ENCODE measurements at places on chromosomes 13 and 19.

DNA sequence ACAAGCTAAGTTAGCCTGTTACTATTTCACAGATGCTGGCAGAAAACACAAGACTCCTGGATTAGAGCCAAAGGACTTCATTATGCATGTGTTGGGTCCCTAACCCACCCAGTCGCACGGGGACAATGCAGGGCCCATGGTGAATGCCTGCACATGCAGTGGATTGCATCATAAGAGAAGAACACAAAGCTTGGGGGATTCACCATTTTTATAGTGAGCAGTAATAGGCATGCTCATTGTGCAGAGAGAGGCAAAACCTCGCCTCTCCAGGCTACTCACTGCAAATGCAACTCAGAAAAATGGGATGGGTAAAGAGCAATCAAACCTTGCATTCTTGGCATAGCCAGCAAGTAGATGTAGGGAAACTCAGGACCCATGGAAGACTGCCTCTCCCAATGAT is 115.8 kb downstream of the DIAPH3 start:
- DNase-seq, result no peak

GRCh38 chr19:13842291-13843103 is 34.4 kb upstream of the NANOS3 start:
- no peak for DNase-seq

GRCh38 chr19:2123682-2124387 is 27.1 kb downstream of the IZUMO4 start:
- DNase-seq, result no peak

DNA sequence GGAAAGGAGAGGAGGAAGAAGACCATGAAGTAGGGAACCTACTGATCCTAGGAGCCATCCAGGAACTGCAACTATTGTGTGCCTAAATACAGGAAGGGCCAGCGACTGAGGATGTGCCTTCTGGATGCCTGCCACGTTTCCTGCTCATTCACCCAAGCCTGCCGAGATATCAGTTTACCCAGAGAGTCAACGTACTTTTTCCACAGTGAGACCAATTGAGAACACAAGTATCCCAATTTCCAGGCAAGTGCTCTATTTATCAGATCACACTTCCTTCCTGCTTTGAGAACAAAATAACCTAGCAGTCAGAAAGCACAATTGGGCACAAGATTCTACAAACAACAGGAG is 122.4 kb downstream of the AKAP11 start:
- no peak for DNase-seq

DNA sequence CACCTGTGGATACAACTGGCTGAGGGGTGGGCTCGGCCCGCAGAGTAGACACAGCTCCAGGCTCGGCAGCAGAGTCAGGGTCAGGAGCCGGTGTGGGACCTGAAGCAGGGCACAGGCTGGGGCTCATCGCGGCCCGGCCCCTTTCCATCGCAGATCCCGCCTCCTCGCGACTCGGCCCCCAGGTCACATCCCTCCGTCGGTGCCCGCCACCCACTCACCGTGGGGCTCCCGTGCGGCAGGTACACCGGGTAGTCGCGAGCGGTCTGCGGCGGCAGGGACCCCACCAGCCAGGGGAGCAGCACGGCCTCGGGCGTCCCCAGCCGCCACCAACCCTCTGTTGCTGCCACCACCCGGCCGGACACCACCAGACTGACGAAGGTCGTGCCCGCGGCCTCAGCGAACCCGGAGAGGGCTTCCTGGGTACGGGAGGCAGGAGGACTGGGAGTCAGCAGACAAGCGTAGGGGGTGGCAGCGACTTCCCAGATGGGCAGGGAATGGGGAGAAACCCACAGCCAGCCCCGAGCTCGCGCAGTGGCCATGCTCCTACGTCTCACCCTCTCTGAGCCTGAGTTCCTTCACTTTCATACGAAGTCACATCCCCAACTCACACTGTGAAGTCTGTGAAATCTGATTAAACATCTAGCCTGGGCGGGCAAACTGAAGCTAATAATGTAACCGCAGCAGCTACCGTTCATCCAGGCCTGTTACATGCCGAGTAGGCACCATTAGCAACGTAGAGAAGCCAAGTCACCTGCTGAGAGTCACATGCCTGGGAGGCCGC is 3.7 kb downstream of the FUZ start:
- DNase-seq, result no peak

GRCh38 chr19:12692960-12693359 is 3.5 kb downstream of the FBXW9 start:
- DNase-seq, result no peak

DNA sequence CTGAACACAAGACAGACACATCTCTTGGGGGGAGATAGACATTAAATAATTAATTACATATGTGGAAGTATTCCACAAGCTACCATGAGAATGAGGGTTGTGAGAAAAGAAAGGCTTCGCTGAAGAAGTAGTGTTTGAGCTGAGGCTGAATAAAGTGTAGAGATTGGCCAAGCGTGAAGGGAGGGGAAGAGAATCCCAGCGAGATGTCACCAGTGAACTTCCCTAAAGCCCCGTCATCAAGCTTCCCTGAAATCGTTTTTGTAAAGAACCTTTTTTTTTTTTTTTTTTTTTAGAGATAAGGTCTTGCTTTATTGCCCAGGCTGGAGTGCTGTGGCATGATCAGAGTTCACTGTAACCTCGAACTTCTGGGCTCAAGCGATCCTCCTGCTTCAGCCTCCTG is 235.2 kb downstream of the KCNRG start:
- no peak for DNase-seq

DNA sequence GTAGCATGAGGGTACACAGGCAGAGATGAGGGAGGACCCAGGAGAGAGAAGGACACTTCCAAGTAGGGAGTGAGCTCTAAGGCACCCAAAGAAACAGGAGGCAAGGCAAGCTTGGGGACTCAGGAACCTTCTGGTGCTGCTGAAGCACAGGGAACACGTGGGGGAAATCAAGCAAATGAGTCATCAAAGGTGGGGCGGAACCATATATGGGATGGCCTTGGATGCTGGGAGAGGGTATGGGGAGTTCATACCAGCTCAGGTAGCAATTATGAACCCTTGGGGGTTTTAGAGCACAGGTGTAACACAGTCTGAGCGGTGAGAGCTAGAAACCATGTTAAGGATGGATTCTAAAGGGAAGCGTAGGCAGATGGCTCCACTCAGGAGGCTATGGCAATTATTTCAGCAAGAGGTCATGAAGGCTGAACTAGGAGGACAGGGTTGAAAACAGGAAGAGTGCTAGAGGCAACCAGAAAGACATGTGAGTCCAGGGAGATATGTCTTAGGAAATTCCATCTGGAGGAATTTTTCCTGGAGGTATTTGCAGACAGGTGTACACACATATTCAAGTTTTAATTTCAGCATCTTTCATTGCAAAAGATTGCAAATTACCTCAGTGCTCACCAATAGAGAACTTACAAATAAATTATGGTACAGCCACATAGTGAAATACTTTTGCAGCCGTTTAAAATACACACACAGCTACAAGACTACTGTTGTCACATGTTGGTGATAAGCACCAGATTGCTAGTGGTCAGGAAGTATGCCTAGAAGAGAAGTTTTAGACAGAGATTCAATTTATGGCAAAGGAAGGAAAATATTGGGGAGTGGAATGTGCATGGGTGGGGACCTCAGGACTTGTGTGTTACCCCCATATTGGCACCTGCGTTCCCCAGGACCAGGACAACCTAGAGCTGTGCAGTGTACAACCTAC is 77.0 kb downstream of the STARD13 start:
- DNase-seq, result no peak

DNA sequence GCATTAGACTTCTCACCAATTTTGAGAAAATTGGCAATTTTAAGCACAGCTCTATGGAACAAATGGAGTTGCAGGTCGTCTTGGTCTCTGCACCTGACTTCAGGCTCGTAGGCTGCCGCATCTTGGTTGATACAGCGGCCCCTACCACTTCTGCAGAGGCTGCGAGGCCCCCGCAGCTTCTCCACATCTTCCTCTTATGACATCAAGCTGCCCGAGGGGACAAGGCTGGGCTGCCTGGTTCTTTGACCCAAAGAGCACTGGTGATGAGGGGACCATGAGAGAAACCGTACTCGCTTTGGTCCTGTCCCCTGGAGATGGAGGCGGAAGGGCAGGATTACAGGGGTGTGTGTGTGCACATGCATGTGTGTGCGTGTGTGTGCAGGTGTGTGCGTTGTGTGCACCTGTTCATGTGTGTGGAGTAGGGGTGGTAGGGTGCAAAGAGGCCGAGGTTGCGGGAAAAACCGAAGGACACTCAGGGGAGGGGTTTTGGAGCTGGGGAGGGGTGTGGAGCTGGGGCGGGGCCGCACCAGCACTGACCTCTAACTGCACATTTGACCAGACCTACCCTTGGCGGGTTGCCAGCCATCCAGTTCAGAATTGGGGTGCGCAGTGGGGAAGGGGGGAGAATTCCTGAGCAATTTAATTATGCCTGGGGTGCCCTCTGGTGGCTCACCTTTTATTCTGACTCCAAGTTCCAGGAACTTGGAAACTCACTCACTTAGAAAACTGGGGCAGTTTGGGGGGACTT is 65.1 kb upstream of the ARHGEF7 start:
- DNase-seq, result no peak

- no peak for DNase-seq
These were observed 244.4 kb upstream of the MAB21L1 start for GRCh38 chr13:35720690-35721554.

DNA sequence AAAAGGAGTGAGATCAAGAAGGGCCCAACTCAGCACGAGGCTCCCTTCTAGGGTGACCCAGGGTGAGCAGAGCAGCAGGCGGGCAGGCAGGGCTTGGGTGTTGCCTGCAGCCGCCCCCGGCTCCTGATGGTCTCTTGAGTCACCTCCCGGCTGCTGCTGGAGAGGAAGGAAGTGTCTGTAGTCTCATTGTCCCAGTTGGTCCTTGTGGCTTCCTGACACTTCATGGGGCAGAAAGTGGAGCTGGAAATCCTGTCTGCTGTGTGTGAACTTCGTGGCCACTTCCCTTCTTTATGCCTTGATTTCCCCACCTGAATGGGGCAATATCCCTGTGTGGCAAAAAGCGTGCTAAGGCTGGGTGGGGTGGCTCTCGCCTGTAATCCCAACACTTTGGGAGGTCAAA is 2.5 kb downstream of the MAP1S start:
- DNase-seq, result no peak

GRCh38 chr13:113609616-113610015 is 25.1 kb downstream of the TFDP1 start:
- DNase-seq, result no peak

DNA sequence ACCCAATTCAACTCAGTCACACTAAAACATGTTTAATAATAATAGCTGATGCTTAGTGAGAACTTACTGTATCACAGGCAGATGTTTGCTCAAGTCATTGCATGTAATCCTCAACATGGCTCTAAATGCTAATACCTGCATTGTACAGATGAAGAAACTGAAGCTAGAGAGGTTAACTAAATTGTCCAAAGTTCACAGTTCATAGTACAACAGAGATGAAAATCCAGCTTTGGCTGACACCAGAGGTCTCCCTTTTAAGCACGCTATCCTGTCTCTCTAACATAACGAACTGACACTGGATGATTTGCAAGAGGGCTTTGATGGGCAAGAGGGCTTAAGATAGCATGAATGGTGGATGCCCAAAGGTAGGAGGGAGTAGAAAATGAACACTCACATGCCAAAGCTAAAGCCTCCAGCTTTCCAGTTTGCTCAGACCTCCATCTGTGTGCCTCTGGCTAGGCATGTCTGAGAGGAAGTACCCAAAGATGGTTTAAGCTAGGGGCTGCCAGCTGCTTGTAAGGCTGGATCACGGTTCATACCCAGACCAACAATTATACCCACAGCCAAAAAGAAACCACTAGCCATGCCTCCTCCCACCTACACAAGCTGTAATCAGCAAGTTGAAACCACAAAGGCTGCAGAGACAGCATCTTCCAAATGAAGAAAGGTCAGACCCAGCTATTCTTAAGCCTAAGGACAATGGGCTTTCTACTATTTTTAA is 196.9 kb upstream of the UBL3 start:
- no peak for DNase-seq
